ENCODE measurements at places on chromosomes 2 and 18. TPM values are rescaled to one million over a fixed set of nuclear protein-coding genes. Genes with fewer than 3 reads are reported as not detected.

- no peak for DNase-seq
- no peaks in the 10 kb centered on the region for H3K4me1 ChIP-seq
- H3K4me3 ChIP-seq: no peak overlapping the region
- H3K27me3 ChIP-seq: no peaks in the 10 kb centered on the region
- no peak overlapping the region for H3K27ac ChIP-seq
Measured at GRCh38 chr2:144694456-144694855, 174.5 kb upstream of the ZEB2 start.

DNA sequence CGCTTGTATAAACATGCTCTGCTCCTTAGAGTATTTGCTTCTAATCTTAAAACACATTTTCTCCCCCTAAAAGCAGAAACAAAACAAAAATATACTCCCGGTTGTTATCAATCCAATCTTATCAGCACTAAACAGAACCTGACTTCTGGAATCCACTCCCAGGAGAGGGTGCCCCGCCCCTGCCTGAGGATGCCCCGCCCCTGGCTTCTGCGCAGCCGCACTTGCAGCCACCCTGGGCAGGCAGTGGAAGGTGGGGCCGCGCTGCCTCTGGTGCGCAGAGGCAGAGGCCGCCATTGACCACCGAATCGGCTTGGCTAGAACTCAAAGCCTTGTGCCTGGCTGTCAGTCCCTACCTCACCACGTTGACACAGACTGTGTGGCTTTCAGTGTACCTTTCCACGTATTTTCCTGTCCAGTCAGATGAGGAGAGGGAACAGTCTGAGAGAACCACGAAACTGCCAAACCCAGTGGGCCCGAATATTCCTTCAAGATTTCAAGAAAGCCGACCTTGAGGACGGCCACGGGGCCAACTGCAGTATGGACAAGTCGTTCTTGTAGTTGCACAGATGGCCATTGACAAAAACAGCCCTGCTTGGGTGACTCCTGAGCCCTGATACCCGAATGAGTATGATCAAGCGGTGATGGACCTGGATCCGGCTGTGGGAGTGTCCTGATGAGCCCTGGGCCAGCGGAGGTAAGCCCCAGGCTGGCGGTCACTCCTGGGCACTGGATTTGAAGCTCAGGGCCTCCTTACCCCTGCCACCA, 46.2 kb upstream of the ARHGAP28 start:
- no peaks in the 10 kb centered on the region for H3K36me3 ChIP-seq
- DNase-seq: no peak
- no peaks in the 10 kb centered on the region for H3K4me1 ChIP-seq
- H3K4me3 ChIP-seq: no peak overlapping the region

DNA sequence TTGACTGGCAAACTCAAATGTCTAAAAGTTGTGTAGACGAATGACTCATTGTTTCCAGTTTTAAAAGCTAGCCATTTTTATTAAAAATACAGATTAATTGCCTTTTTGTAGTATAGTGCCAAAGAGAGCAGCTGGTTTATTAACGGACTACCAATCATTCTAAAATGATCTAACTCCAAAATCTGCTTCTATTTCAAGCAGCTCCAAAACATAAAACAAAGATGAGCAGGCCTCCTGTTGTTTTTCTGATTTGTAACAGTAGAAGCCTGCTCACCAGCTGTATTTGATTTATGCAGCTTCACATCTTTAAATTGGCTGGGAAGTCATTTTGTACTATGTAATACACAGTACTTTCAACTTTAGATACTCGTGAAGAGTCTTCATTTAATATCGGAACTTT, 171.8 kb downstream of the UBR3 start:
- peaks cover 3% of the 10 kb centered on the region for H3K36me3 ChIP-seq
- H3K27me3 ChIP-seq: no peaks in the 10 kb centered on the region
- H3K4me3 ChIP-seq: no peak overlapping the region
- no peak overlapping the region for H3K27ac ChIP-seq
- DNase-seq: no peak

DNA sequence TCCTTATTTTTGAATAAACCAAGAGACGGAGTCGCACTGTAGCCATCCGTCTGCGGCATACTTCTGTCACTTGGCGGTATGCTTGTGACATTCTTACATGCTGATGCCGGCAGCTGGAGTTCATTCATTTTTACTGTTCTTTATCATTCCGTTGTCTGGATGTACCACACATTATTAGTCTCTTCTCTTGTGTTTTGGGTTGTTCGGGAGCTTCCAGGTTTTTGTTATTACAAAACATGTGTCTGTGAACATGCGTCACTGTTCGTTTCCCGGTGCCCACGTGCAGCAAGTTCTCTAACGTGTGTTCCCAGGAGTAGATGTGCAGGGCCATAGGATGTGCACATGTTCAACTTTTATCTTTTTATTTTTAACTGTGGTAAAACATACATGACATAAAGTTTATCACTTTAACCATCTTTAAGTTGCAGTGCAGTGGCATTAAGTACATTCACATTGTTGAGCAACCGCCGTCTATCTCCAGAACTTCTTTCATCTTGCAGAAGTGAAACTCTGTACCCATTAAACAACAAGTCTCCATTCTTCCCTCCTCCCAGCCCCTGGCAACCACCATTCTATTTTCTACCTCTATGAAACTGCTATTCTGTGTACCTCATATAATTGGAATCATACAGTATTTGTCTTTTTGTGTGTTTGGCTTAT, 40.1 kb downstream of the MTCL1 start:
- no peak overlapping the region for H3K4me3 ChIP-seq
- H3K36me3 ChIP-seq: no peaks in the 10 kb centered on the region
- H3K27ac ChIP-seq: no peak overlapping the region
- no peak for DNase-seq
- no peaks in the 10 kb centered on the region for H3K4me1 ChIP-seq

DNA sequence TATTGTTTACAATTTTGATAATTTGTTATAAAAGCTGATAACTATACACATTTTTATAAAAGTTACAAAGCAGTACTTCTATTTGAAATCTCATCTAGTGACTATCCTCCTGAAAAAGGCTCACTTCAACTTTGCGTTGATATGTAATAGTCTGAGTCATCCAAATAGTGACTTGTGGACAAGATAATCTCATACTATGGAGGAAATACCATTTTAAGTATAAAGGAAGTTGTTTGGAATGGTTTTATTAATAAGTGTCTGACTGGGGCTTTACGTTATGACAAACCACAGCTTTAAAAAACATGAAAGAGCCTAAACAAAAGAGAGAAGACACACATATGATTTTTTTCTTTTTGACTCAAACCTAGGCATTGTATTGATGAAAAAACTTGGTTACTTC, 272.3 kb upstream of the COL3A1 start:
- no peaks in the 10 kb centered on the region for H3K36me3 ChIP-seq
- H3K27ac ChIP-seq: no peak overlapping the region
- no peak for DNase-seq
- H3K27me3 ChIP-seq: no peaks in the 10 kb centered on the region
- no peak overlapping the region for H3K4me3 ChIP-seq

GRCh38 chr18:26617151-26617554, 68.8 kb upstream of the KCTD1 start:
- H3K4me3 ChIP-seq: no peak overlapping the region
- H3K36me3 ChIP-seq: no peaks in the 10 kb centered on the region
- no peaks in the 10 kb centered on the region for H3K4me1 ChIP-seq
- DNase-seq: no peak

ZSWIM2 gene
- total RNA-seq: not detected

IL1B gene
- total RNA-seq: 0.31 TPM

Measured in right lobe of liver (tissue), 6 donors.